ENCODE measurements at places on chromosomes 13 and 19.

- no peak for DNase-seq
Measured at GRCh38 chr13:39107561-39107960, 69.3 kb downstream of the NHLRC3 start.

DNA sequence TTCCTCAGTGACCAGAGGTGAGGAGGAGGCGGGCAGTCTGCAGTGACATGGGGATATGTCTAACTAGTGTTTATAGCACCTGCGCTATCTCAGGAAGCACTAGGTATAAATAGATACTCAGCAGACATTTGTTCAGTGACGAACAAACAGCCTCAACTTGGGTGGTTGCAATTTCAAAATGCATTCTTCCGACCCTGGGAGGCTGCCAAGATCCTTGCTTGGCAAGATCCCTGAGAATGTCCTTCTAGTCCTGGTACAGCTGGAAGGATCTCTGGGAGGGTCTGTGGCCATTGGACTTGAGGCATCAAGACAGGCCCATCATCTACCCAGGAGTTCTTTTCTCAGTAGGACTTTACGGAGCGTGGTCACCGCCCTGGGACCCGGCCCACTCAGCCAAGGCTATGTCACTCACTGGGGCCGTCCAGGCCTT is 299.5 kb downstream of the ZNF536 start:
- no peak for DNase-seq

- no peak for DNase-seq
Measured at GRCh38 chr13:106376401-106377112, 158.9 kb downstream of the EFNB2 start.

DNA sequence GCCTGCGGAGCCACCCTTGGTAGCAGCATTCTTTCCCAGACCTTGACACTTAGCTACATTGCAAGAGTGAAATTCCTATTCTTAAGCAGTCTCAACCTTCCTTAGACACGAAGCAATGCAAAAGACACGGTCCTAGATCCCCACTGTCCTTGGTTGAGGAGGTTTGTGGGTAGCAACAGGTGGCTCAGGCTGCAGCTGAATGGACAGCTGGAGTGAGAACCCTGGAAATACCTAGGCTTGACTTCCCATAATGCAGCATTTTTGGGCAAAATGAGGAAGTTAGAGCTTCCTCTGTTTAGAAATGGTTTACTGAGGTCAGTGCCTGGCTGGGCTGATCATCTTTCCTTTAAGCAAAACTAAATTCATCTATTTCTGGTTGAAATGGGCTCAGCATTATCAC is 296.6 kb downstream of the RFC3 start:
- DNase-seq = no peak

DNA sequence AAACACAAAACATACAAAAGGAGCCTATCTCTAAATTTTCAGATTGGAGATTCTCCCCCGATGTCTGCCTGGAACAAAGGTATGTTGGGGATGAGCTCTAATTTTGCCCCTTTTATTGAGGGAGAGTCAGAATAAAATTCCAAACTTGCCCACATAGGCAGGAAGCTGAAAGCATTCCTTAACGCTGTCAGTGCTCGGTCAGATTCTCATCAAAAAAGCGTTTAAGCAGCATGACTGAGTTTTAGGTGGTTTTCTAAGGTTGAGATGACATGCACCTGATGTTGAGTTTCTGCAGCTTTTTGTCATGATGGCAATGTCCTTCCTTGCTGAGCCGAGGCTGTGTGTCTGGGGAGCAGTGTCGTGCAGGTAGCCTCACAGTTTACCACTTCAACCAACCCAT is 48.4 kb upstream of the MEDAG start:
- DNase-seq = no peak

- no peak for DNase-seq
Measured at GRCh38 chr13:50392977-50393376, 377.7 kb downstream of the KCNRG start.

DNA sequence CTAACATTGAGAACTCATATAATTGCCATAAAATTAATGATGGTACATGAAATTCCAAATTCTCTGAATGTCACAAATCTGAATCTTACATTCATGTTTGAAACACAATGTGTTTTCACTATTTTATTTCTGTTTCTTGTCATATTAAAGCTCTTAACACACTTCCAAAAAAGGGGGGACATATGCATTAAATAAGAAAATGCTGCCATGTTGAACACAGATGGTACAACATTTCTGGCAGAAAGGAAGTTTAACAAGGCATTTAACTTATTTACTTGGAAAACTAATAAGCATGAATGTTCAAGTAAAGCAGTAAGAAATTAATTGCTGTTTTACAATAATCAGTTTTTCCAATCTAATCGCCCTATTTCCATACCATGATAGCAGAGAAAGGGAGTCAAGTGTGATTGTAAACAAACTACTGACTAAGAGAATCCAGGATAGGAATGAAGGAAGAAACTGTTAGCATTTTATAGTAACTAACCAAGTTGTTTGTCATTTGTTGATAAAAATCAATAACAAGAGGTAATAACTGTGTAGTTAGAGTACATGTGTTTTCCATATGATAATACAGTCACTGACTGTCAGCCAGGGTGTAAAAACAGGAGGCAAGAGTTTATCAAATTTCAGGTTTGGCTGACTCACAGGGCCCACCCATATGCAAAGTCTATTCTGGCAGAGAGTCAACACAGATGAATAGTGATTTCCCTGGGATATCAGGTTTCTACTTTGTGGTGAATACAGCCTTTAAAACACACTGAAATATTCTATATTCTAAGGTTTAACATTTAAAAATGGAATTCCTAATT is 5.7 kb upstream of the FOXO1 start:
- no peak for DNase-seq

Data from lower leg skin (tissue), 4 donors.